ENCODE measurements at places on chromosomes 6 and 20.

- no peak for DNase-seq
These were observed 101.9 kb downstream of the LIN28B start for GRCh38 chr6:105058846-105059245.

DNA sequence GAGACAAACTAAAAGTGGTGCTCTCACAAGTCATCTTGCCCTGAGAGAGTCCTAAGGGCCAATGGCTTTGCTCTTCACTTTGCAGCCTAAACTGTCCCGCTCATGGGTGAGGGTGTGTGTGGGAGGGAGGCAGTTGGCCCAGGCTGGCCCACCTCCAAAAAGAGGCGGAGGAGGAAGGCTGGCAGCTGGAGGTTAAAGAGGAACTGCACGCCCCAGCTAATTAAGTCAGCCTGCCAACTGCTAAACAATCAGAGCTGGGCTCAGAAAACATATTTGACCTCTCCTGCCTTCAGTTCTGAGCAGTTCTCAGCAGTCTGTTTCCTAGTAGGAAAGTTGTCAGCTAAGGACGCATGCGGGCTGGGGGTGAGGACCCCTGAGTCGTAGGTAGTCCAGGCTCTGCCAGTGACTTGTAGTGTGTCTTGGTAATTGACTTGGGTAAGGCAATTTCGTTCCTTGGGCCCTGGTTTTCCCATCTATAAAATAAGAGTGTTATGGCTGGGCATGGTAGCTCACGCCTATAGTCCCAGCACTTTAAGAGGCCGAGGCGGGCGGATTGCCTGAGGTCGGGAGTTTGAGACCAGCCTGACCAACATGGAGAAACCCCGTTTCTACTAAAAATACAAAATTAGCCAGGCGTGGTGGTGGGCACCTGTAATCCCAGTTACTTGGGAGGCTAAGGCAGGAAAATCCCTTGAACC, 17.0 kb downstream of the GSS start:
- DNase-seq, result peak; percentile 30

GRCh38 chr6:15947923-15948322, 181.0 kb upstream of the MYLIP start:
- DNase-seq, result no peak

GRCh38 chr20:20621195-20621594, 91.2 kb downstream of the RALGAPA2 start:
- DNase-seq, result no peak

DNA sequence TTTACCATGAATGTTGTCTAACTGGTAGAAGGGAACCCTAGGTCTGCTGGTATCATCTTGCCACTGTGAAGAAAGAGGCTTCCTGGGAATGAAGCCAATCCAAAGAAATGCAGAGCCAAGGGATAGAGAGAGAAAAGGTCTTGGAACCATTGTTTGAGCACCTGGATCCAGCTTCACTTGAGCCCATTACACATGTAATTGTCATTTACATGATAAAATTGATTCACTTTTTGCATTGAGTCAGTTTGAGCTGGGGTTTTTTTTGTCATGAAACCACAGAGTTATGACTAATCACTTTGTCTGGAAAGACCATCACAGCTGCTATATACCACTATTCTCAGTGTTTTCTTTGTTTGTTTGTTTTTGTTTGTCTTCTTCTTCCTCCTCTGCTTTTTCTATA, 112.3 kb downstream of the CBLN4 start:
- no peak for DNase-seq

- no peak for DNase-seq
These were observed 218.1 kb downstream of the ERMARD start for GRCh38 chr6:169969372-169970099.

- no peak for DNase-seq
These were observed 12.1 kb upstream of the NFATC2 start for GRCh38 chr20:51554538-51555165.

DNA sequence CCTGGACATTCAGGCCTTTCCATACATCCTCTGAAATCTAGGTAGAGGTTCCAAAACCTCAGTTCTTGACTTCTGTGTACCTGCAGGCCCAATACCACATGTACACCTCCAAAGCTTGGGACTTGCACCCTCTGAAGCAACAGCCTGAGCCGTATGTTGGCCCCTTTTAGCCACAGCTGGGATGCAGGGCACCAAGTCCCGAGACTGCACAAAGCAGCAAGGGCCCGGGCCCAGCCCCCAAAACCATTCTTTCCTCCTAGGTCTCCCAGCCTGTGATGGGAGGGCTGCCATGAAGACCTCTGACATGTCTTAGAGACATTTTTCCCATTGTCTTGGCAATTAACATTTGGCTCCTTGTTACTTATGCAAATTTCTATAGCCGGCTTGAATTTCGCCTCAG, 107.4 kb upstream of the FRMD1 start:
- DNase-seq, result no peak

GRCh38 chr20:39829661-39830060, 859.4 kb downstream of the MAFB start:
- no peak for DNase-seq

GRCh38 chr6:40135491-40136072, 201.3 kb upstream of the MOCS1 start:
- no peak for DNase-seq

DNA sequence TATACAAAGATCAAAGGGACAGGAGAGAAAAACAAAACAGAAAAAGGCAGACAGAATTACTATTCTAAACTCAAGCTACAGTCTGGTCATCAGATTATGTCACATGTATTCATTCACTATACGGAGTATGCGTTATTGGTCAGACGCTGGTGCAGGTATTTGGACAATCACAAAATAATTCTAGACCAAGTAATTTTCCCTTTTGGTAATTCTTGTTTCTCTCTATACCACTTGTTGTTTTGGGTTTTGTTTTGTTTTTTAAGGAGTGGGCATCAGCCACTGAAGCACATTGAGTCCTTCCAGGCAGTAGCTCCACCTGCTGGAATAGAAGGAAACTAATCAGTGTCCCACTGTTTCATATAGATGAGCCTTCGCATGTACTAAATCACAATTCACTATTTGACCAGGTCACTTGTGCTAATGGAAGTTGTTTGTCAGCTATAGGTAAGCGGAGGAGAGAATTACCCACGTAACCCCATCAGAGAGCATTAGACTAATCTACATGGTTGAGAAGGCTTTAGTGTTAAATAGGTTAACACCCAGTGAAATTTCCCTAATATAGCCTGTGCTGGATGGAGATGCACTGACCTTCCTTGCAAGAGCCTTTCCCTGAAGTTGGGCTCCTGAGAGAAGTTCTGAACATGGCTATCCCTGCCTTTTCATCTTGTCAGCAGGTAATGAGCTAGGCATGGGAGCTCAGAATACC, 77.9 kb downstream of the TNFAIP3 start:
- peak; percentile 2 for DNase-seq

DNA sequence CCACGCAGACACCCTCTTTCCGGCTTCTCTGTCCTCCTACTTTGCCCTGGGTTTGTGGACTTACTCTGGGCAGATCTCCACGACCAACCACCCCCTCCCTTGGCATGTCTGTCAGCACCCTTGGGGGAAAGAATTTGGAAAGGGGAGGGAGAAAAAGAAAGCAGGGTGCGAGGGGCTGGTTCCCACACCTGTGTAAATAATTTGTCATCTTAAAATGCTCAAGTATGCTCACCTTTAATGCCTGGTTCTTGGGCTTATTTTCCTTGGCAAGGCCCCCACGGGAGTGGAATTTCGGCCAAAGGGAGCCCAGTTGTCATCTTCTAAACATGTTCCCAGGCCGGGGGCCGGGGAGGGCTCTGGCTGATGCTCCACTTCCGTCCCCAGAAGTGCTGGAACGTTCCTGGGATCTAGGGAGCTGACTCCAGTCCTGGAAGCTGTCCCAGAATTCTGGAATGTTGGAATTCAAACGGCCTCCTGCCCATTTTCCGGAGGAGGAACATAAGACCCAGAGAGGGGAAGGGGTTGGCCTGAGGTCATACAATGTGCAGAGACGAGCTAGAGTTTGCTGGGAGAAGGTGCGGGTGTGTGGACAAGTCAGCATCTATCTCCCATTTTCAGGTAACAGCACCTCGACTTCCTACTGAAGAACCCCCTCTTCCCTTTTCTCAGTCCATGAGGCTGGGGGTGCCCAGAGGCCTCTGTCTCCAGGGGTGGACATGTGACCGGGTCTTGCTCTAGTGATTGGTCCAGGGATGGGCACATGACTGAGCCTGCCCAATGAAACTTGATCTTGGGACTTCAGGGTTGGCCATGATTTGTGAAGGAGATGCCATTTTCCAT, 122.3 kb downstream of the CEBPB start:
- DNase-seq, result no peak

DNA sequence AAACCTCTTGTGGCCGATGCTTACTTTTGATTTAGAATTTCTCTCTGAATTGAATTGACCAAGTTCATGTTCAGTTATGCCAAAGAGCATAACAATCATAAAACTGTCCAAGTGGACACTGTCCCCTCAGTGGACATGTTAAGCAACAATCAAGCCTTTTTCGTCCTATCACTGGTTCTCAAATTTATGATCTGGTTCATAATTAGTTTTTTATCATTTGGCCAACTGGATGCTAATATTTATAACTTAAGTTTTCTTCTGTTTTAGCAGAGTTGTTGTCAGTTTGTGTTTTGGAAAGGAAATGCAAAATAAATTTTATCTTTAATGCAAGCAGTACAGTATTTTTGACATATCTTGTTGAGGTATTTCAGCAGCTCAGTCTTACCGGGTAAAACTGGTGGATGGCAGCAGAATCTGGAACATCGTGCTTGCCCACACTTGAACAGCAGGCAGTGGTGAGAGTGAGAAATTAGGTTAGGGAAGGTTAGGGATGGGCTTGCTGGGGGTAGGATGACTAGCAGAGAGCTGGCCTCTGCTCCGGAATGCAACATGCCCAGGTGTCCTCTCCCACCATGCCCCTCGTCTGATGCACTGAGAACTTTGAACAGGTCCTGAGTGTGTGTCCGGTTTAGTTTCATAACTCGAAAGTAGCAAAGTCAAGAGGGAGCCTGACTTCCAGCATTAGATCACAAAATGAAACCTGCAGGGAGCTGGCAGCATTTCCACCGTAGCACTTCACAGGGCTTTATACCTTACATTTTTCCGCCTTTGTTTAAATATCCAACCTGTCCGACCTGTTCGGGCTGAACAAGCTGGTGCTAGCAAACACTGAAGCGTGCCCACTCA, 93.1 kb downstream of the RREB1 start:
- no peak for DNase-seq

DNA sequence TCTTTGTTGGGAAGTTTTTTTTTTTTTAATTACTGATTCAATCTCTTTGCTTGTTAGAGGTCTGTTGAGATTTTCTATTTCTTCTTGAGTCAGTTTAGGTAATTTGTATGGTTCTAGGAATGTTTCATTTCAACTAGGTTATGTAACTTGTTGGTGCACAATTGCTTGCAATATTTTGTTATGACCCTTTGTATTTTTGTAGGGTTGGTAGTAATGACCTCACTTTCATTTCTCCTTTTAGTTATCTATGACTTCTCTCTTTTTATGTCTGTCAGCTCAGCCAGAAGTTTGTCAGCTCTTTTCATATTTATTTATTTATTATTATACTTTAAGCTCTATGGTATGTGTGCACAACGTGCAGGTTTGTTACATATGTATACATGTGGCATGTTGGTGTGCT, 51.1 kb upstream of the SLC24A3 start:
- no peak for DNase-seq

- no peak for DNase-seq
These were observed 118.6 kb downstream of the OGFRL1 start for GRCh38 chr6:71406865-71407860.

DNA sequence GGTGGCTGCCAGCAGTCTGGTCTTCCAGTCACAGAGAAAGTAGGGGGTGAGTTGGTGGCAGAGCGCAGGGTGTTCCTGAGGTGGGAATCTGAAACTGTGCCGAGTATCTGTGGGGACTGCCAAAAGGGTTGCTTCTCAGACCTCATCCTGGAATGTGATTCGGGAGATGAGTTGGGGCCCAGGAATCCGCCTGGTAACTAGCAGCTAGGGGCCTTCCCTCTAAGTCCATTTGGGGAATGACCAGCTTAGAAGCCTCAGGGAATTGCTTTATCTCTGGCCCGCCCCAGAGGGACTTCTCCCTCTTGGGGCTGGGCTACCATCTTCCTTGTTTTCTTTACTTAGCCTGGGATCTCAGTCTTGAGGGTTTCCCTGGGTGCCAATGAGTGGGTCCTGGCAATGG, 49.6 kb downstream of the MOCS1 start:
- no peak for DNase-seq

DNA sequence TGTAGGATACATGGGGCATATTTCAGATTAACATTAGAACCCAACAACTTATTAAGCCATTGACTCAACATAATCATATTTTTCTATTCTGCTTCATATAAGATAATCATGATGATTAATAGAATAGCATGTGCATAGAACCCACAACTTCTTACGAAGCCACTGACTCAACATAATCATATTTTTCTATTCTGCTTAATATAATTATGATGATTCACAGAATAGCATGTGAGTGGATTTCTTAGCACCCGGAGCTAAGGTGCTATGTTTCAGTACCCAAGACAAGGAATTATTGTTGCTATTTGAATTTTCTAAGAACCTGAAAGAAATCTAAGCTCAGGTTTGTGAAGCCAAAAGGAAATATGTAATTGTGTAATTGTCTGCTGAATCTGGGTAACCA, 96.8 kb downstream of the TENT5A start:
- DNase-seq, result no peak

- DNase-seq, result no peak
These were observed 138.8 kb upstream of the C6orf118 start for GRCh38 chr6:165448210-165448609.

GRCh38 chr6:148747471-148748165, 788 bp downstream of the UST start:
- peak; percentile 46 for DNase-seq

DNA sequence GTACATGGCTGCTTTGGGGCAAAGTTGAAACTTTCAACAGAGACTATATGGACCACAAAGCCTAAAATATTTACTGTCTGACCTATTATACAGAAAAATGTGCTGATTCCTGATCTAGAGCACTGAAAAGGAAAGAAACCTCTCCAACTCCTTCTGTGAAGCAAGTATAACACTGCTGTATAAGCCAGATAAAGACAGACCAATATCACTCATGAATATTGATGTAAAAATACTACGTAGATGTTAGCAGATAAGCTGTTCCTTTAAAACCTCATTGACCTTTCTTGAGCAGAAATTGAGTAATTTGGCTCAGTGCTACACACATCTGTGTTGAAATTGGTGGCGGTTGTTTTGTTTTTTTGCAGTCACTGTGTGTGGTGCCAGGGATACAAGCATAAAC, 69.9 kb upstream of the HDAC2 start:
- no peak for DNase-seq

- DNase-seq, result no peak
These were observed 56.2 kb upstream of the UFL1 start for GRCh38 chr6:96465321-96465903.

- no peak for DNase-seq
These were observed 306.2 kb downstream of the SOX4 start for GRCh38 chr6:21899708-21900107.

DNA sequence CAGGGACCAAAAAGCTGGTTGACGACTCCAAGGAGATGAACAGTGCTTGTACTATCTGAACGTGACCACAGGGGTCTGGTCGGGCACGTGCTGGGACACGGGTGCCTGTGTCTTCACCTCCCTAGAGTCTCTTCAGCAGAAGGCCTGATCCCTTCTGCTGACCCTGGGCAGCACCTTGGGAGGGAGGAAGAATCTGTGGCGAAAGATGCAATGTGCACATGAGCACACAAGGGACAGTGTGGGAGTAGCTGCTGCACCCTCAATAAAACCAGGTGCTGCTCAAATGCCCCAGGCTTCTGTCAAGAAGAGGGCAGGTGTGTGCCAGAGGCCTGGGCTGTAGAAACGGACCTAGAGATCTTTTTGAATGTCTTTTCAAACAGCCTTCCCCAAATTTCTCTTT, 130.6 kb upstream of the THBS2 start:
- no peak for DNase-seq
